ENCODE measurements at places on chromosomes 11 and 22.

DNA sequence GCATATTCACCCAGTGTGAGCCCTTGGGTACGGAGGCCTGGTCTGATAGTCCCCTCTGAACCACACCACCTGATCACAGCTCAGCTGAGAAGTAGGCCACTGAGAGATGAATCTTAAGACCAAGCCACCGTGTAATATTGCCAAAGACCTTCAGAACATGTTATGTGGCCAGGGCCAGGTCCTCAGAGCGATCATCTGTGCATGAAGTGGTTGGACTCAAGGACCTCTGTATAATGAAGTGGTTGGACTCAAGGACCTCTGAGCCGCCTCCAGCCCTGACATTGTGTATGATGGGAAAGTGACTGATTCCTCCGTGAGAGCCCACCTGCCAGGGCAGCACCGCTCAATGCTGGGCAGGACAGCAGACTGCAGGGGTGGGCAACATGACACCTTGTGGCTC lies 70.2 kb downstream of the TP53I11 start:
- no peak for DNase-seq

DNA sequence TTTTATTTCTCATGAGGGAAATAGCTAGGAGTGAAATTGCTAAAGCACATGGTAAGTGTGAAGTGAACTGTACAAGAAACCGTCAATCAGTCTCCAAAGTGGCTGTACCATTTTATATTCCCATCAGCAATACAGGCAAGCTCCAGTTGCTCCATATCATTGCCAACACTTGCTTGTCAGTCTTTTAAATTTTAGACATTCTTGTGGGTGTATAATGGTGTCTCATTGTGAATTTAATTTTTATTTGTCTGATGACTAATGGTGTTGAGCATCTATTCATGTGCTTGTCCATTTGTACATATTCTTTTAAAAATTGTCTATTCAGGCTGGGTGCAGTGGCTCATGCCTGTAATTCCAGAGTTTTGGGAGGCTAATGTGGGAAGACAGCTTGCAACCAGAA lies 34.1 kb upstream of the SMCO4 start:
- DNase-seq, result no peak

DNA sequence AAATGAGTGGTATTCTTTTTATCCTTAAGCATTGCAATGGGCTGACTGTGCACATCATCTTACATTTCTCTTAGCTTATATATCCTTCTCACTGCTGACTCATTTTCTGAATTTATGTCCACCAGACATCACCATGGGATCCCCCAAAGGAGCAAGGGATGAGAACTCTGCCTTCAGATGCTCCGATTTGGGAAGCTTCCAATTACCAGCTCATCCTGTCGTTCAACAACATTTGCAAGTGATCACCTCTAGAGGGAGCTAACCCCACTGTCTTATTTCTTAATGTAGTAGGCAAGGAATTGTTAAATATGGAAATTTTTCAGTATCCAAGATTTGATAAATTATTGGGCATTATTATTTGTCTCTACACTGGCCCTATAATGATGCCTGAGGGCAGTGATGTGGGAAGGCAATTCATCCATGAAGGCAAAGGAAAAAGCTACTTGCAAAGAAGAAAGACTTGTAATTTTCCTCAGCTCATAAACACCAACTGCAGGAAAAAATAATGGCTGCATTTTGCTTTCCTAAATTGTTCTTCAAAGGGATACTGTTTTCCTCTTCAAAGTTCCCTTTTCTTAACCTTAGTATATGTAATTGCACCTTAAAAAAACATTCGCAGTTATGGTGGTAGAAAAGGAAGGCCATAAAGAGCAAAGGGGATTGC lies 102.4 kb upstream of the FSHB start:
- DNase-seq, result no peak

DNA sequence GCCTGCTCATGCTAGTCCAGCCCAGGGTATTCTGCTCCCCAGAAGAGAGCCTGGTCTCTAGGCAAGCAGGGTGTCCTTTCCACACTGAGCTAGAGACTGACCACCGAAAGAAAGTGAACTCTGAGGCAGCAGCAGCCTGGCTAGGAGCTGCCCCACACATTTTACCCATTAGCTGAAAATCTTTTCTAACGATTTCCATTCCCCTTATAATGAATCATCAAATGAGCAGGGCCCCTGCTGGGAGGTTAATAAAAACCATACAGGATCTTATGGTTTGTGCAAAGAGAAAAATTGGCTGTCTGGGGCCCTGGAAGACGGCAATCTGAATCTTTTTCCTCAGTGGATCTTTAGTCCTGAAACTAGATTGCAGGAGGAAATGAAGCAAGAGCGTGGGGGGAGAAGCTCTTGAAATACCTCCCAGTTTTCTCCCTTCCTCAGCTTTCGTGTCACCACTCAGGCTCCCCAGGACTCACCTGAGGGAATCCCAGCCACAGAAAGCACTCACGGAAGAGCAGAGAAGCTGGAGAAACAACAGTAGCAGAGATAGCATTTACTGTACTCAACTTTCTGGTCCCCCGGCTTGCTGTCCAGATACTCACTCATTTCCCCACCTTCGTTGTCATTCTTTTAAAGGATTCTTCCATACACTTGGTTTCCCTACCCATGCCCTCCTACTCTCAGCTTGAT lies 74.7 kb upstream of the CD44 start:
- DNase-seq, result no peak

- DNase-seq, result no peak
These were observed 130.4 kb upstream of the PARVA start for GRCh38 chr11:12246989-12247388.

- DNase-seq, result no peak
These were observed 44.3 kb upstream of the HMGXB4 start for GRCh38 chr22:35212996-35213395.

DNA sequence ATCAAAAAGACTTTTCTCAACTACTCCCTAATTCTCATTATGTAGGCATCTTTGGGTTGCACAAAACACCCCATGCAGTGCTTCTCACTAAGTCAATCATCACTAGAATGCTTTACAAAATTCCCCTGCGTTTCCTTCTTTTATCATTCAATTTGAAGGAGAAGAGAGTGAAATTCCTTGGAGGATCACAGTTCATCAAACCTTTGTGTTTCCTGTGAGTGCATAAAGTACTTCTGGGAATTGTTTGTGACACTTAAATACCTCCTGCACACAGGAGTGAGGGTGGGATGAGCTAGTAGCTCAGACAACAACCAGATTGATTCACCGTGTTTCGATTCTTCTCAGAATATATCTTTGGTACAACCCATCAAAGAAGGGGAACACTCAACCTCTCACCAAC lies 3.7 kb upstream of the OR5AR1 start:
- DNase-seq, result no peak

DNA sequence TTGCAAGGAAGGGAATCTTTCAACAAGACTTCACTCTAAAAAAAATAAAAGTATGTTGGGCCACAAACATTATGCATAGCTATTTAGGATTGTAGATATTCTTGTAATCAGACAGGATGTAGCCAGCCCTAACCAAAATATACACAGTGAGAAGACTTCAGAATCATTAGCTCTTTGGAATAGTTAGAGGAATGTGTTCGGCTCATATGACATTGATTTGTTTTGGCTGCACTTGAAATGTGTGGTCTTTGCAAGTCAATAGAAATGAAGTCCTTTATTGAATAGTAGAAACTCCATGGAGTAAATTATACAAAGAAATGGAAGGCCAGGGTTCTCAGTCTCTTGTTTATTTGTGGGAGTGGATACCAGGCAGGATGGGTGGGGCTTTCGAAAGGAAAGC lies 692.1 kb downstream of the NTM start:
- no peak for DNase-seq

GRCh38 chr11:113896156-113896879 lies 8.3 kb upstream of the HTR3B start:
- no peak for DNase-seq

GRCh38 chr11:86983021-86983488 lies 27.9 kb upstream of the FZD4 start:
- DNase-seq, result no peak

DNA sequence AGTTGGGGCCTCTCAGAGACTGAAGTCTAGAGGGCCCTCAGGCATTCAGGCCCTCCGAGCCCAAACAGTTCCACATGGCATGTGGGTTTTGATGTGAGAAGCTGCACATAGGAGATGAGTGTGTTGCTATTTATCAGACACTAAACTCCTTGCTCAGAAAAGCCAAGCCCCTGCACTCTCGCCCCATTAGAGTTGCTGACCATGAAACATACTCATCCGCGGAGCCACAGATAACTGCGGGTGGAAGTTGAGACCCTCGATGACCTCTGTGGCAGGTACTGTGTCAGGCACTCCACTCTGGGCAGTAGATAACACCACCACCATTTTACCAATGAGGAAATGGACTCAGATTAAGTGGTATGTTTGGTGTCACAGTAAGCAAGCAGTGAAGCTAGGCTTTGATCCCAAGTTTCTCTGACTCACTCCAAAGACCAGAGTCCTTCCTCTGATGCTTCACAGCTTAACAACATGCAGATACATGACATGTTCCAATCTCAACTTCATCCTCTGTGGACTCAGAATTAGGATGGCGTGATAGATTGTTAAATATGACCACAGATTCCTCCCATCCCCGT lies 202.1 kb downstream of the ADAMTS15 start:
- DNase-seq, result no peak

DNA sequence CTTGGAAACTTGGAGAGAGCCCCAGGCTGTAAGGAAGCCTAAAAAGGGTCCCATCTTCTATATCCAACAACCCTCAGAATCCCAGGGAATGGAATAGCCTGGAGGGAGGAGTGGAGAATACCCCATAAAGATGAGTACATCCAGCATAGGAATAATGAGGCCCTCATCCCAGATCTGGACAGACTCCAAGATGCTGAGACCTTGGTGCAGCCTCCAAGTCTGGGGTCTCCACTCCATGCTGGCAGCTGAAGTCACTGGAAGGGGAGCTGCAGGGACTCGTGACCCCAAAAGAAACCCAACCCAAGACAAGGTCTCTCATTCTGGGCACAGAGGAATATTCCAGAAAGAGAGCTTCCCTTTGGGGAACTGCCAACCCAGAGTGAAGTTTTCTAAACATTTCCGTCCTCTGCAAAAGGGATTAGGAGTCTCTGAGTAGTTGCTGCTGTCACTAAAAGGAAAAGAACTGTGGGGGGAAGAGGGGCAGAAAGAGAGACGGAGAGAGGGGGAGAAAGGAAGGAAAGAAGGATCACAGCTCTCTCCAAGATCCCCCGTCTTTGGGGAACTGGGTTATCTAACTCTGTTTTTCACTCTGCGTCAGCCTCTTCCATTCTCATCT lies 589 bp downstream of the SCGB1A1 start:
- DNase-seq, result no peak

GRCh38 chr11:1652026-1652425 lies 22.5 kb downstream of the KRTAP5-5 start:
- no peak for DNase-seq

DNA sequence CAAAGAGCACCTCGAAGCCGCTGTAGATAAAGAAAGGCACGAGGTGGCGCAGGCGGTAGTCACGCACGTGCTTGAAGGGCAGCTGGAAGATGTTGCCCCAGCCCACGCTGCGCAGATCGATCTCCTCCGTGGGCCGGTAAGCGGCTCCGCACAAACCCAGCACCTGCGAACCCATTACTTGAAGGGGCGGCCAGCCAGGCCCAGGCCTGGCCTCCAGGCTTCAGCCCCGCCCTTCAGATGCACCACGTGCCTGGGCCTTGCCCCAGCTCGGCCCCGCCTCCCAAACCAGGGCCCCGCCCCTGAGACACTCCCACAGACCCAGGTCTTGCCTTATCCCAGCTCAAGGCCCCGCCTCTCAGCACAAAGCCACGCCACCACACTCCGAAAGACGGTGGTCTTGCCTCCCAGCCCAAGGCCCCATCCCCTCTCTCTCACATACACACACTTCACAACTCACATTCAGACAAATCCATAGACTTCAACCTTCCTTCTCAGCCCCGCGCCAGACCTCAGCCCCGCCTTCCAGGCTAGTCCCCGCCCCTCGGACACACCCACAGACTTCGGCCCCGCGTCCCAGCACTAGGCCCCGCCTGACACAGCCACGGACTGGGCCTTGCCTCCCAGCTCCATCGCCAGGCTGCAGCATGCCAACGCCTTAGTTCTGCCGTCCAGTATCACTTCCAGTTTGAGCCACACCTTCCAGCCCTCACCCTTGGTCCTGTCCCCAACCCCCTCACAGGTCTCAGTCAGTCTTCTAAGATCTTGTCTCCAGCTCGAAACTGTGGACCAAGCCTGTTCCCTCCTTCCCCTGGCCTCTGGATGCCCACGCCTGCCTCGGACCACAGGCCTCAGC lies 7.0 kb downstream of the UNC93B1 start:
- DNase-seq, result no peak

DNA sequence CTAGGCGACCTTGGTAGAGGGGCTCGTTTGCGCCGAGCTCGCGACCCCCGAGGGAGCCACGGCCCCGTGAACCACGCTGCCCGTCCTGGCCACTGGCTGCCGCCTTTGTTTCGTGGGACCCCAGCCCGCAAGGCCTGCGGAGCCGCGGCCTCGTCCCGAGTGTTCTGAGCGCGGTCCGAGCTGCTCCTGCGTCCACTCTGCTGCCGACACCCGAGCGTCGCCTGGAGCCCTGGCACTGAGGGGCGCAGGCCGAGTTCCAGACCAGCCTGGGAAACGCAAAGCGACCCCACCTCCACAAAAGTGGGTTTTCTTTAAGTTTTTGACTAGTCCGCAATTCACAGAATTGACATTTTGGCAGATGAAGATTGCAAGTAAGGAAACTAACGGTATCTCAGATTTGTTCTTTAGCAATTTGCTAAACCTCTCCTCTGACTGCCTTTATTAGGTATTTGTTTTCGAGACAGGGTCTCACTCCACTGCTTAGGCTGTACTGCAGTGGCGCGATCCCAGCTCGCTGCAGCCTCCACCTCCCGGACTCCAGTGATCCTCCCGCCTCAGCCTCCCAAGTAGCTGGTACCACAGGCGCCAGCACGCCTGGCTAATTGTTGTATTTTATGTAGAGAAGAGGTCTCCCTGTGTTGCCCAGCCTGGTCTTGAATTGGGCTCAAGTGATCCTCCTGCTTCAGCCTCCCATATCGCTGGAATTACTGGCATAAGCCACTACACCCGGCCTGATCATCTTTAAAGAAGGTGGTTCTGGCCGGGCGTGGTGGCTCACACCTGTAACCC lies 879 bp upstream of the RNH1 start:
- no peak for DNase-seq

GRCh38 chr11:67292671-67293070 lies 3.6 kb downstream of the ANKRD13D start:
- no peak for DNase-seq

DNA sequence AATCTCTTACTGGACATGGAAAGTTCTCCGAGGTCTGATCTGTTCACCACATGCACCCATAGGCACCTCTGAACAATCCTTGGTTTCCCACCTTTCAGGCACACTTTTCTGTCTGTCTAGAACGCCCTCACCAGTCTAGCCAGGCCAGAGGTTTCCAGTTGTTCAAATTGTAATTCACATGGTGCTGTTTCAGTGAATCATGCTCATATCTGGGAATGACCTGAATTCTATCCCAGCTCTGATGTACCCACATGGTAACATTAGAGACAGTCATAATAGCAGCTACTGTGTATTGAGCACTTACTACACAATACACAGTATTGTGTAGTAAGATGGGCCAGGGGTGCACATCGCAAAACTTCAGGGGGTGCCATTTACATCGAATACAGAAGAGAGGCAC lies 138.2 kb downstream of the COMMD9 start:
- DNase-seq, result no peak

GRCh38 chr11:9251311-9251710 lies 13.8 kb downstream of the DENND5A start:
- no peak for DNase-seq

Measured in stimulated activated CD4-positive, alpha-beta T cell treated with anti-CD3 and anti-CD28 coated beads, Interleukin-1b, Interleukin-23, amount 100 ng/mL, for 24 hours (primary cell).